ENCODE measurements at places on chromosomes 16 and 17. TPM values are rescaled to one million over a fixed set of nuclear protein-coding genes. Genes with fewer than 3 reads are reported as not detected.

Gene OSGIN1
- total RNA-seq, result 25.8 TPM

Gene KRTAP9-2
- not detected for total RNA-seq

Gene FAM171A2
- total RNA-seq, result 2.6 TPM

Gene GRB7
- 4.8 TPM for total RNA-seq

Gene OTOP2
- total RNA-seq, result 0.11 TPM

Gene MYL4
- total RNA-seq, result 0.17 TPM

Gene VAC14
- total RNA-seq, result 37.1 TPM

Gene CX3CL1
- 0.17 TPM for total RNA-seq

Gene CACNA1G
- 3.8 TPM for total RNA-seq

Gene NPB
- total RNA-seq, result 0.49 TPM

Gene INCA1
- 1.5 TPM for total RNA-seq

Gene MAP2K6
- 8.4 TPM for total RNA-seq

Gene TPSB2
- not detected for total RNA-seq

Gene PTGES3L
- 1.4 TPM for total RNA-seq

Gene IL34
- total RNA-seq, result 0.66 TPM

Gene ITGAX
- 1.2 TPM for total RNA-seq

Gene KCNAB3
- 2.9 TPM for total RNA-seq

Gene ASGR2
- not detected for total RNA-seq

Gene MPO
- total RNA-seq, result not detected

Gene SCNN1B
- total RNA-seq, result 0.14 TPM

Gene GNAO1
- total RNA-seq, result 0.51 TPM

Gene KRT31
- not detected for total RNA-seq

Gene SETD1A
- 23.8 TPM for total RNA-seq
